HT1080 (cell line): ENCODE measurements at places on chromosomes 2 and 18.

DNA sequence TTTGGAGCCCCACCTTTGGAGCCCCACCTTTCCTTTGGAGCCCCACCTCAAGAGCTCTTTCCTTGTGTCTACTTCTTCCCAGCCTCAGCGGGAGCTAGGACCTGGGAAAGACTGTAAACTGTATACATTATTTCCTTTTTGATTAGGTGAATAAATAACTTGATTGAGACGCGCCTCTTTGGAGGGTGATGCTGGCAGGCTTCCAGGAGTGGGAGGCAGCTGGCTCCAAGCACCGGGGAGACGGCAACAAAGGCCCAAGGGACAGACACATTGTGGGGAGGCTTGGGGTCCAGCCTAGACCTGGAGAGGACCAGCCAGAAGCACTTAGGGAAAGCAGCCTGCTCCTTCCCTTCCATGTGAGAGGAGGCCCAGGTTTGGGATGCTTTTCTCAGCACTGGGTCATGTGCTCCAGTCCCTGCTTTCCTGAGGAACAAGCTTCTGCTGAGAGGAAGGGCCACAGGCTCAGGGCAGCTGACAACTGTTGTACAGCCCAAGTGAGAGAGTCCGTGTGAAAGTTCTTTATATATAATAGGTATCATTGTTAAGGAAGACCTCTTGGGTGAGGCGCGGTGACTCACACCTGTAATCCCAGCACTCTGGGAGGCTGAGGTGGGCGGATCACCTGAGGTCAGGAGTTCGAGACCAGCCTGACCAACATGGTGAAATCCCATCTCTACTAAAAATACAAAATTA lies 297.2 kb upstream of the SLC14A2 start:
- peak; percentile 66 for DNase-seq

- no peak for DNase-seq
Observed at GRCh38 chr2:238703436-238703835, 144.4 kb upstream of the TWIST2 start.

DNA sequence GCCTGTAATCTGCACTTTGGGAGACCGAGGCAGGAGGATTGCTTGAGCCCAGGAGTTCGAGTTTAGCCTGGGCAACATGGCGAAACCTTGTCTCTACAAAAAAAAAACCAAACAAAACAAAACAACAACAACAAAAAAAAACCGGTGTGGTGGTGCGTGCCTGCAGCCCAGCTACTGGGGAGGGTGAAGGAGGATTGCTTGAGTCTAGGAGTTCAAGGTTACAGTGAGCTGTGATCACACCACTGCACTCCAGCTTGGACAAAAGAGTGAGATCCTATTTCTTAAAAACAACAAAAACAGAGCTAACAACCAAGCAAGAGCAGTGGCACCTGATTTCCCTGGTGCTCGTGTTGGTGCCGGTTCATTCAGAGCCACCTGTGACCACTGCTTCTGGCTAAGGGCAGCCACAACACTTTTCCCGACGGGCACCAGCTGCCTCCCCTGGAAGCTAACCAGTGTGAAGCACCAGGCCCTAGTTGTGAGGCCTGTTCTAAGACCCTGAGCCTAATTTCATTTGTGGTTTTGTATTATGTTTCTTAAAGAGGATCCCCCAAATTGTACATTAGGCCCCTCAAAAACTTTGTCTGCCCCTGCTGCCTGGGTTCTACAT lies 1.3 kb downstream of the AOX1 start:
- no peak for DNase-seq

GRCh38 chr2:8568543-8569302 lies 113.1 kb upstream of the ID2 start:
- DNase-seq, result no peak

- DNase-seq, result no peak
Observed at GRCh38 chr2:160221391-160222276, 21.6 kb upstream of the ITGB6 start.

GRCh38 chr18:74194691-74195090 lies 46.4 kb downstream of the TIMM21 start:
- no peak for DNase-seq

- DNase-seq, result no peak
Observed at GRCh38 chr2:9945596-9945995, 5.9 kb upstream of the GRHL1 start.

- no peak for DNase-seq
Observed at GRCh38 chr2:180707175-180707883, 273.1 kb upstream of the UBE2E3 start.
